ENCODE measurements at places on chromosomes 2 and 18. TPM values are rescaled to one million over a fixed set of nuclear protein-coding genes. Genes with fewer than 3 reads are reported as not detected.

DNA sequence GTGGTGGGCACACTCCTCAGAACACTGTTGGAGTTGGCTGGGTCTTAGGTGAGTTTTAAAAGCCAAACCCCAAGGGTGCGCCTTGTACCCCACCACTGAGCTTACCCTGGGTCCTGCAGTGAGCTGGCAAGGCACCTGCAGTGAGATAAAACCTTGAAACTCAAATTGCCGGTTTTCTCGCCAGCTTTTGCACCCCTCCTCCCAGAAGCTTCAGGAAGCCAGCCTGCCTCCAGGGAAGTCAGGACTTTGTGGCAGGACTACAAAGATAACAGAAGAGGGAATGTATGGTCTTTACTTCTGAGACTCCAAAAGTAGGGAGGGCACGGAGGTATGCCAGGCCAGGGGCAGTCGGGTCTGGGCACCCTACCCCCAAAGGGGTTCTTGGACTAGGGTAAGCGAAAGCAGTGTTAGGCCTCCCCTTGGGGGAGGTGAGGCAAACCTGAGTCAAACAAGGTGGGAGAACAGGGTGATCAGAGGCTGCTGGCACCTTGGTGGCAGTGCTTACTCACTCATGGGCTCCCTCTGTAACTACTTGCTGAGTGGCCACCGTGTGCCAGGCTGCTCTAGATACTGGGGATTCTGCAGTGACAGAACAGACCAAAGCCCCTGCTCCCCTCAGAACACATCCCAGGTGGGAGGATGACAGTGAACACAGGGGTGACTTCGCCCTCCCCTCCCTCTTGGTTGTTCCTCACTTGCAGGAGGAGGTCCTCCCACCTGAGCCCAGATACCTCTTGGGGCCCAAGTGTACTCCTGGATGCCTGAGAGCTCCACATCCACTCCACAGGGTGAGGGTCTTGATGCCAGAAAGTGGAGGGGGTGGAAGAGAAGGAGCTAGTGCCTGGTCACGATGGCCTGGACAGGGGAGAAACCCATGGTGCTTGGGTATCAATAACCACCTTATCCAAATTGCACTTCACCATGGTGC is 69.3 kb upstream of the RGPD5 start:
- peaks cover 5% of the 10 kb centered on the region for H3K4me1 ChIP-seq
- no peak for DNase-seq
- no peaks in the 10 kb centered on the region for H3K27me3 ChIP-seq
- H3K36me3 ChIP-seq: no peaks in the 10 kb centered on the region

DNA sequence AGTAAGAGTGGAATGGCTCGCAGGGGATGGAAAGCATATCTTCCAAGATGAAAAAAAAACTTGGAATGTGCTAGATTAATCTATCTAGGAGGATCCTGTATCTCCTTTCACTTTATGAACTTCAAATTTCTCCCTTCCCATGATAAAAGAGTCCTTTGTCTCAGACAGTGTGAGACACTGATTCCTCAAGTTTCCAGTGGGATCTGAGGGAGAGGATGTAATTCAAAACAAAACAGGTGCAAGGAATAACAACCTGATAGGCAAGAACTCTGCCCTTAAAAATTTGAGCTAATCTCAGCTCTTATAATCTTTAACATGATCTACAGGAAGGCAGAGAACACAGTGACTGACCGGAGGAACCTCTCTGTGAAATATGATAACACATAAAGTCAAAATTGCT is 162.0 kb upstream of the ZFP36L2 start:
- H3K36me3 ChIP-seq: no peaks in the 10 kb centered on the region
- H3K27me3 ChIP-seq: no peaks in the 10 kb centered on the region
- no peak for DNase-seq

- H3K4me3 ChIP-seq: no peak overlapping the region
- no peak for DNase-seq
- no peak overlapping the region for H3K27ac ChIP-seq
- H3K4me1 ChIP-seq: peaks cover 6% of the 10 kb centered on the region
- H3K27me3 ChIP-seq: no peaks in the 10 kb centered on the region
- H3K36me3 ChIP-seq: peaks cover 5% of the 10 kb centered on the region
Measured at GRCh38 chr2:62999905-63000304, 50.7 kb upstream of the OTX1 start.

GRCh38 chr18:79642626-79643025 is 37.0 kb upstream of the CTDP1 start:
- no peaks in the 10 kb centered on the region for H3K36me3 ChIP-seq
- DNase-seq: no peak
- no peak overlapping the region for H3K27ac ChIP-seq
- peaks cover 3% of the 10 kb centered on the region for H3K27me3 ChIP-seq

DNA sequence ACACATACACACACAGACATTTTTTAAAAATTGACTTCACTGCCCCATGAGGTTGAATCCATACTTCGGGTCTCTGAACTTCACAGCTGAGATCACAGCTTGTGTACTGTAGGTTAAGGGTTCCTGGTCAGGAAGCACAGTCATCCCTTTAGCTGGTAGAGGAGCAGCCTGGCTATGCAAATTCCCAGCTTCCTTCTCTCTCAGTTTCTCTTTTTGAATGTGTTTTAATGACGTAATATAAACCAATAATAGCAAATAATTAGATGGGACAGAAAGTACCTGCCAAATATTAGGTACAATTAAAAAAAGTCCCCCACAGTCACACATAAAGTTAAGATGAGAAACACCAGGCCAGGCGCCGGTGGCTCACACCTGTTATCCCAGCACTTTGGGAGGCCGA is 178.7 kb downstream of the ZNF385B start:
- no peak for DNase-seq
- H3K27ac ChIP-seq: no peak overlapping the region
- no peaks in the 10 kb centered on the region for H3K27me3 ChIP-seq
- H3K4me3 ChIP-seq: no peak overlapping the region

GRCh38 chr2:181037922-181038321 is 57.5 kb downstream of the UBE2E3 start:
- H3K4me1 ChIP-seq: no peaks in the 10 kb centered on the region
- no peak overlapping the region for H3K27ac ChIP-seq
- H3K4me3 ChIP-seq: no peak overlapping the region
- H3K27me3 ChIP-seq: no peaks in the 10 kb centered on the region
- peaks cover 2% of the 10 kb centered on the region for H3K36me3 ChIP-seq
- DNase-seq: no peak

GRCh38 chr2:46296216-46296839 is 879 bp upstream of the EPAS1 start:
- H3K4me3 ChIP-seq: peak overlapping the region; percentile 65
- peaks cover 38% of the 10 kb centered on the region for H3K4me1 ChIP-seq
- H3K27me3 ChIP-seq: peaks cover 71% of the 10 kb centered on the region
- peak; percentile 48 for DNase-seq
- no peaks in the 10 kb centered on the region for H3K36me3 ChIP-seq

GRCh38 chr2:113157118-113157896 is 16.5 kb upstream of the PSD4 start:
- no peaks in the 10 kb centered on the region for H3K36me3 ChIP-seq
- peak; percentile 56 for DNase-seq
- no peak overlapping the region for H3K27ac ChIP-seq
- peaks cover 30% of the 10 kb centered on the region for H3K27me3 ChIP-seq

- no peaks in the 10 kb centered on the region for H3K27me3 ChIP-seq
- peak overlapping the region; percentile 86 for H3K27ac ChIP-seq
- no peak overlapping the region for H3K4me3 ChIP-seq
- H3K4me1 ChIP-seq: peaks cover 84% of the 10 kb centered on the region
Measured at GRCh38 chr2:64260817-64261216, 116.6 kb upstream of the PELI1 start.

GRCh38 chr2:225040142-225040541 is 2.1 kb downstream of the DOCK10 start:
- no peak overlapping the region for H3K4me3 ChIP-seq
- no peak overlapping the region for H3K27ac ChIP-seq
- H3K27me3 ChIP-seq: peaks cover 57% of the 10 kb centered on the region
- DNase-seq: no peak
- no peaks in the 10 kb centered on the region for H3K36me3 ChIP-seq
- peaks cover 38% of the 10 kb centered on the region for H3K4me1 ChIP-seq

GRCh38 chr2:134021830-134022524 is 231.9 kb upstream of the MGAT5 start:
- DNase-seq: no peak
- no peak overlapping the region for H3K4me3 ChIP-seq
- H3K4me1 ChIP-seq: peaks cover 18% of the 10 kb centered on the region

- no peak for DNase-seq
- no peak overlapping the region for H3K4me3 ChIP-seq
- no peak overlapping the region for H3K27ac ChIP-seq
- peaks cover 12% of the 10 kb centered on the region for H3K4me1 ChIP-seq
- H3K36me3 ChIP-seq: no peaks in the 10 kb centered on the region
Measured at GRCh38 chr2:100073110-100073509, 69.3 kb downstream of the AFF3 start.

DNA sequence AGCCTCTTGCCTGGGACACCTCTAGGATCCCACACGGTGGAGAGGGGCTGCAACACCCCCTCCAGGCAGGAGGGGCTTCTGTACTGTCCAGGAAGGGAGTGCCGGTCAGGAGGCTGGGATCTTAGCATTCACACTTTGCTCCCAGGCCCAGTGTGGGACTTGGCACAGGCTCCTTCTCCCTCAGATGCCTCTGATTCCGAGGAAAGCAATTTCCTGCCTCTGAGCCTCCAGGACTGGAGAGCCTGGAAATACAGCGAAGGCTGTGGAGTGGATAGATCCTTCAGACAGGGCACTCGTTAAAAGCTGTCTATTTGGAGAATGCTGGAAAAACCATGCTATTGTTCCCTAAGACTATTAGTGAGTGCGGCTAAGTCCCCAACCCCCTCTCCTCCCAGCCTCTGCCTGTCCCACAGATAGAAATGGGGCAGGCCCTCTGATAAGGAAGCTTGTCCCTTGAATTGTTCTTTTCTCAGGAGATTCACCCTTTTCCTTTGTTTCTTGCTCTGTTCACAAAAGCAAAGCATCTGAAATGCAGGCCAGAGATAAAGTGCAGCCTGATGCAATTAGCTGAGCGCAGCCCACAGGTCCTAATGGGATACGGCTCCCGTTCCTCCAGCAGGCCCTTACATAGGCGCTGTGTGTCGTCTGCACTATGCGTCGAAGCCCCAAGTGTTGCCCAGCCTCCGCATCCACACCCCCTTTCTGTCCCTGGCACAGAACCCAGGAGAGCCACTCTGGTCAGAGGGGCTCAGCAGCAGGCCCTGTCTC is 252.2 kb downstream of the KLHL29 start:
- no peak overlapping the region for H3K27ac ChIP-seq
- 0 out of 2 replicates have a peak, but pooled peaks cover 4% of the 10 kb centered on the region for H3K4me1 ChIP-seq
- peaks cover 3% of the 10 kb centered on the region for H3K36me3 ChIP-seq
- H3K4me3 ChIP-seq: no peak overlapping the region
- no peaks in the 10 kb centered on the region for H3K27me3 ChIP-seq

DNA sequence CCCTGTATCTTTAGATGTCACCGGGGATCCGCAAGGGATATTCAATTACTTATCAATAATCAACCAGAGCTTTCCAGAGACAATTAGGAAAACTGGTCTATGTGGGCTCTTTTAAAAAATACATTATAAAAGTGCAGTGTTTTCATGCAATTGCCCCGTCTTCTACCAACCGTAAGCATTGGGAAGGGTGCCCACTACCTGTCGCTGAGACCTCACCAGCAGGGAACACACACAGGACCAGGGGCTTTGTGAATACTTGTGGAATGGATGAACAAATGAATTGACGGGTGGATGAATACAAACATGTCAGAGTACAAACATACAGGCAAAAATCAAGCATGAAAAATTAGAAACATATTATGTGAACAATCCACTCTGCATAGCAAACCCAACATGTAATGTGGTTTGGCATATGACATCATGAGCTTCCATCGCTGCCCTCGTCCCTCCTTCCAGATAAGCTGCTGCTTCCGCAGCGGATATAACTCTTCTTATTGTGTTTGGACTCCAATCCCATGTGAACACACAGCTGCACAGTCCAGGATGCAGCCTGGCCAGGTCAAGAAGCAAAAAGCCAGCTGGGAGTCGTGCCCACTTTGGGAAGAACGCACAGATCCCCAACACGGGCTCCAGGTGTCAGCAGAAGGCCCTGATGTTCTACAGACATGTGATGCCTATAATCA is 5.3 kb downstream of the FHL2 start:
- H3K36me3 ChIP-seq: peaks cover 5% of the 10 kb centered on the region
- peaks cover 14% of the 10 kb centered on the region for H3K4me1 ChIP-seq
- peaks cover 11% of the 10 kb centered on the region for H3K27me3 ChIP-seq
- H3K27ac ChIP-seq: no peak overlapping the region
- no peak for DNase-seq

DNA sequence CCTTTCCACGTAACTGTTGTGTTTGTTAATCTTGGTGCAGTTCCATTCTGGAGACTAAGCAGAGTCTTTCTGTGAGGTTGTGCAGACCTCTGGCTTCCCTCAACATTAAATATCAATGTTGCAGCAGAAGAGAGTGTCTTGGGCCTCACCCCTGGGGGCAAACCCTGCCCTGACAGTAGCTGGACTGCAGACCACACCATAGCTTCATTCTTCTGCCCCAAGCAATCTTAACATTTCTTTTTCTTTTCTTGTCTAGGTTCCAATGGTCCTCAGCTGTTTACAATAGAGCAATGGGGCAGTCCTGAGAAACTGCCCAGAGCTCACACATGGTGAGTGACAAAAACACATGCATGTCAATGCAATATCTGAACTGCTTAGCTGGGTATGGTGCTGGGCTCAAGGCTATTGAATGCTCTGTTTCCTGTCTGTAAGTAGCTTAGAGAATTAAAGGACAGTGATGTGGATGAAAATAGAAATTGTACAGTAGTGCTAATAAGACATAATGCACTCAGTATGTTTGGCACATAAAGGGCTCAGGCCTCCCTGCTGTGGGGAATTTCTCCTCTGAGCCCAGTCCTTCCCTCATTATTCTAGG is 237.6 kb downstream of the ALPK2 start:
- H3K27ac ChIP-seq: peak overlapping the region; percentile 73
- no peaks in the 10 kb centered on the region for H3K27me3 ChIP-seq
- no peak for DNase-seq
- H3K4me3 ChIP-seq: no peak overlapping the region
- peaks cover 63% of the 10 kb centered on the region for H3K36me3 ChIP-seq

GRCh38 chr18:11518788-11519685 is 90.4 kb upstream of the SLC35G4 start:
- H3K4me1 ChIP-seq: no peaks in the 10 kb centered on the region
- peak; percentile 87 for DNase-seq
- H3K27ac ChIP-seq: no peak overlapping the region
- no peaks in the 10 kb centered on the region for H3K36me3 ChIP-seq

DNA sequence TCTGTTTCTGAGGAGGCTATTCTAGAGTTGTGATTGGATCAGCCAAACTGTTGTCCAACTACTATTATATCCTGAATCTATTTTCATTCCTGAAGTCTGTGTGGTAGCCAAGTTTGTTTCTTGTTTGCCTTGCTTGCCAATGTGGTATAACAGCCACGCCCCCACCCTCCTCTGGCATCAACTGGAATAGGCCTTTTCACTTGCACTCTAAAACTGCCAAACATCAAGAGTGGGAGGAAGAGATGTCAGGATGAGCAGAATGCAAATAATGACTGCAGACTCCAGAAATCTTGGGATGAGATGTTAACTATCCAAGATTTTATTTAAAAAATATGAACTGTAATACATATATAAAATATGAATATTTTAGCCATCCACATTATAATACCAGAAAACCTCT is 246.1 kb downstream of the NRXN1 start:
- H3K27me3 ChIP-seq: no peaks in the 10 kb centered on the region
- H3K4me1 ChIP-seq: no peaks in the 10 kb centered on the region
- H3K36me3 ChIP-seq: peaks cover 3% of the 10 kb centered on the region
- H3K4me3 ChIP-seq: no peak overlapping the region

The SEMA4F gene
- total RNA-seq: 6.3 TPM

The VWC2L gene
- total RNA-seq: not detected

The CTNNA2 gene
- 3.8 TPM for total RNA-seq

Measured in WTC11 (cell line).